NCI-H2171 treated with DMSO at 0.1 percent for 48 hours (cell line): ENCODE measurements at places on chromosomes 4 and X.

DNA sequence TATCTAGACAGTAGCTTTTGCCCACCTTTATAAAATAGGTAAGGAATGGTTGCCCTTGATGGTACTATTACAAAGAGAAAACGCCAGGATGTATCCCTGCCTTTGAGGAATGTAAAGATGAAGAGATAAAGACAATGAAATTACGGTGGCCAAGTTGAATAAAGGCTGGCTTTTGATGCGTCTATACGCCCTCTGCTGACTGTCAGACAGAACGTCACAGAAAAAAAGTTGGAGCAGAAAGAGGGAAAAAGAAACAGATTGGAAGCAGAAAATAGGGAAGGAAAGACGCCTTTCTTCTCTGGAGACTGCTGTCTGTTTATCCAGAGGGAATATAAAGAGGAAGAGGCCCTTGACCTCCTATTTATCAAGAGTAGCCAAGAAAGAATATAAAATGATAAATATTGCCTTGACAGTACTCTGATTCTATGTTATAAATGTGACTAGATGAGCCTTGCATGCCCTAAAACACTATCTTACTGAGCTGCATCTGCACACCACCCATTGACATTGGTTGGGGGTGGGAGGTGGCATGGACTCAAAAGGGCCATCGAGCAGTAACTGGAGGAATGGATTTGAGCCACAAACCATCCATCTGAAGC, 30.6 kb downstream of the PCDH19 start:
- peak; percentile 2 for DNase-seq

DNA sequence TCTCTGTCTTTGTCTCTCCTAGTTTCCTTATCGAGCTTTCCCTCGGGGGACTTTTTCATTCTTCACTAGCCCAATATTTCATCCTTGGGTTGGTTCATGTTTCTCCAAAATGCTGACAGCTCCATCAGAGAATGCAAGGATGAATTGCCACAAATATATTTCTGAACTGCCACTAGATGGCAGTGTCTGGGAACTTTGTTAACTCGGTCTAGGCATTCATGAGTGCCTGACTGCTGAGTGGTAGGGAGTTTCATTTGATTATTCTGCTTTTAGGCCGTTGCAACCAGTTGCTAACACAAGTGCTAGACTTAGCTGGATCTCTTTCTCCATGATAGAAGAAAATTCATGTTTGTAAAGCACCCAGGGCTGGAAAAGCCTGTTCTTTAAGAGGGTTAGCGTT, 73.5 kb upstream of the RAP2C start:
- no peak for DNase-seq

DNA sequence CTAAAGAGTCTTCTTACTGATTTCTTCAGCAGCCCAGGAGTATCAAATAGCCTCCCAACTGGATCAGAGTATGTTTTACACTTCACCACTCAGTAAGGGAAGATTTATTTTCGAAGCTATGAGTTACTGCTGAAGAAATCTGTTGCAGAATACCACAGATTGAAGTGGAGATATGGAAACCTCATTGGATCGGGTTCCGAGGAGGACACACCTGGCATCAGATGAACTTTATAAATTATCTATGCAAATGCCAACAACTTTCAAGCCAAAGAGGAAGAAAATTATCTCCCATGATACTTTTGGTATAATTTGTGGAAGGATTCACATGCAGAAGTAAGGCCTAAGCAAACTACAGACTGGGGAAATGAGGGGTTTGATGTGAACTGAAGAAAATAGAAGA, 515.9 kb upstream of the NDST4 start:
- no peak for DNase-seq

GRCh38 chr4:102441978-102442911, 58.9 kb upstream of the NFKB1 start:
- DNase-seq, result no peak

DNA sequence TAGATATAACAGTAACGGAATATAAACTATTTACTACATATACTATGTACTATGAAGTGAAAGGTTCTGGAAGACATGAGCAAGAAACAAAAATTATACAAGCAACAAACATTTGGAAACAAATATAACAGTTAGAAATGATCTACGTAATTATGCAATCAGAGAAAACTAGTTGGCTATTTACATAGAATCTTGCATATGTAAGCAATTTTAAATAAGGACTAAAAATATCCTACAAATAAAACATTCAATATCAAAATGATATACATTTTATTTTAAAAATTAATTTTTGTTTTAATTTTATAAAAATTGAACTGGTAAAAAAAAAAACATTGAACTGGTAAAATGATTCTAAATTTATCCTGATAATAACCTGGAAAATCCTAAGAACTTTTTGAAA, 642.5 kb upstream of the PCDH10 start:
- no peak for DNase-seq

GRCh38 chr4:52822972-52823701, 39.0 kb upstream of the RASL11B start:
- DNase-seq, result no peak

- no peak for DNase-seq
These were observed 308.9 kb downstream of the ANTXR2 start for GRCh38 chr4:79764120-79764519.

GRCh38 chrX:19127649-19128168, 5.4 kb upstream of the ADGRG2 start:
- no peak for DNase-seq

- no peak for DNase-seq
These were observed 236.1 kb downstream of the SPRY1 start for GRCh38 chr4:123632693-123633030.

DNA sequence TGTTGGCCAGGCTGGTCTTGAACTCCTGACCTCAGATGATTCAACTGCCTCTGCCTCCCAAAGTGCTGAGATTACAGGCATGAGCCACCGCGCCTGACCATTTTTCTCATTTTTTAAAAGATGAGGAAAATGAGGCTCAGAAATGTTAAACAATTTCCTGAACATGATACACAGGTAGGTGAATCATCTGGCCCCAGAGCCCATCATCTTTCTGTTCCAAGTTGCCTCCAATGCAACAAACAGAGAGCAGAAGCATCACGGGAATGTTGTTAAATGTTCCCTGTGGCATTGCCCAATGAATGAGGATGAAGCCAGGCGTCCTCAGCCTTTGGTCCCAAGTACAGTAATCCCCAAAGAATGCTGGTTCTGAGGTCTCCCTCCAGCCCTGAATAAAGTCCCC, 31.3 kb upstream of the ANXA5 start:
- DNase-seq, result no peak

DNA sequence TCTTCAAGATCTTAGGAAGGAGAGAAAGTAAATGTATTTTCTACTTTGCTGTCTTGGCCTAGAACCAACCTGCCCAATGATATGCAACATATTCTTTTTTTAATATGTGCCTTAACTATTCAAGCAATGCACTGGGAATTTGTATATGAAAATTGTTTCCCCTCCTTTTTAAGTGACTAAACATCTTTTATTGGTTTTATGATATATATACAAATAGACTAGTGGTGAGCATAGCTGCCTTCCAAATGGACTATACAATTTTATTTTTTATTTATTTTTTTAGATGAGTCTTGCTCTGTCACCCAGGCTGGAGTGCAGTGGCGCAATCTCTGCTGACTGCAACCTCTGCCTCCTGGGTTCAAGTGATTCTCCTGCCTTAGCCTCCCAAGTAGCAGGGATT, 10.3 kb downstream of the NOCT start:
- no peak for DNase-seq

GRCh38 chr4:80454040-80454439, 118.5 kb downstream of the CFAP299 start:
- no peak for DNase-seq

GRCh38 chr4:161252520-161253141, 911.2 kb downstream of the FSTL5 start:
- DNase-seq, result peak; percentile 17

DNA sequence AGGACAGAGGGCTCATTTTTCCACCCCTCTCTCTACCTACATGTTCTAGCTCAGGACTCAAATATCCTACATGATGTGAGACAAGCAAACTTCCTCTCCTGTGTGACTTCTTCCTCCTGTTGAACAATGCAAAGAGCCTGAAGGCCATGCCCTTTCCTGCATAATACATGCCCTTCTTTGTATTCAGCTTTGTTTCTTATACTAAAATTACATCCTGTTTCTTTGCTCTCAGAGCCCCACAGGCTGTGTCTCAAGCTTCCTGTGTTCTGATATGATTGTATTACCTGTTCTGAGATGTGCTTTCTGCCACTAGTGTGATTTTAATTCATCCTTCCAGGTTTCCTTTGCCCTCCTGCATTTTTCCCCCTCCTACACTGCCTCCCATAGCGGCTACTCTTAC, 166.4 kb upstream of the AFF2 start:
- DNase-seq, result no peak

- DNase-seq, result no peak
These were observed 65.5 kb downstream of the GLRA3 start for GRCh38 chr4:174763454-174764104.
